H54 (cell line): ENCODE measurements at places on chromosomes 4 and X.

GRCh38 chrX:153778181-153778580, 2.7 kb upstream of the SRPK3 start:
- DNase-seq: no peak

- DNase-seq: no peak
These were observed 77.5 kb downstream of the HCCS start for GRCh38 chrX:11188664-11189063.

GRCh38 chr4:139214039-139214534, 37.1 kb upstream of the ELF2 start:
- no peak for DNase-seq

DNA sequence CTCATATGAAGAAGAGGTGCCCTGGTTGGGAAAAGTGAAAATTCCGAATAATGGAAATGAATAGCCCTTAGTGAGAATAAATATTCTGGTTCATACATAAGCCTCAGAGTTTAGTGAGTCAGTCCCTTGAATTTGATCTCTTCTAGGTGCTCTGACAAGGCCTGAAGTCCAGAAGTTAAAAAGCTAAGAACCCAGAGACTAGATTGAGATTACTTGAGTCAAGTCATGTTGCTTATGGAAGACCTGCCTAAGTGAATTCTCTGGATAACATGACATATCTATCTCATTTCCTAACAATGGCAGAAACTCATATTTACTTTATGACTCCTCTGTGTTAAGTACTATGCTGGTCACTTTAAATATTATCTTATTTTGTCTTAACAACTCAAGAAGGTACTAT, 10.5 kb upstream of the PRSS48 start:
- no peak for DNase-seq

GRCh38 chr4:174189392-174190015, 94.0 kb downstream of the FBXO8 start:
- DNase-seq: no peak

DNA sequence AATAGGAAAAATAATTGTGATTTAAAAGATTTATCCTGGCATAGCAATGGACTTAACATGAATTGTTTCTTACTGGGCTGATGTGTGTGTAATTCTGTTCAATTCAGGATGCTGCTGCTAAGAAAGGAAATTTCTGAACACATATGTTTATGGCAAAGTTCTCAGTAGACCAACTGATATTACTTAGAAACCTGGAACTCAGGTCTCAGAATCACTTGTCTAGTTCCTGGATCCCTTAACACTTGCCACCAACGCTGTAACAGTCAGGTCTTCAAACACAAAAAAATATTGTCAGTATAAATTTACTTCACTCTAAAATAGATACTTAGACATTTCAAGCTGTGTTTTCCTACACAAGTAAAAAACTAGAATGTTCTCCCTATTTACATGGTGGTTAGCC, 5.5 kb downstream of the CASP3 start:
- DNase-seq: no peak

GRCh38 chr4:25144870-25145481, 15.3 kb downstream of the SEPSECS start:
- no peak for DNase-seq

GRCh38 chr4:8013976-8014726, 74.5 kb upstream of the AFAP1 start:
- no peak for DNase-seq

GRCh38 chrX:111181951-111182350, 86.0 kb downstream of the PAK3 start:
- no peak for DNase-seq

GRCh38 chrX:24150898-24151297, 1.4 kb downstream of the ZFX start:
- no peak for DNase-seq

- no peak for DNase-seq
These were observed 85.7 kb downstream of the DIAPH2 start for GRCh38 chrX:96770315-96770714.

GRCh38 chr4:188408244-188409030, 269.2 kb downstream of the TRIML1 start:
- no peak for DNase-seq

GRCh38 chr4:148429206-148429605, 13.0 kb downstream of the NR3C2 start:
- no peak for DNase-seq

- no peak for DNase-seq
These were observed 52.9 kb upstream of the PAGE5 start for GRCh38 chrX:55167124-55167803.

DNA sequence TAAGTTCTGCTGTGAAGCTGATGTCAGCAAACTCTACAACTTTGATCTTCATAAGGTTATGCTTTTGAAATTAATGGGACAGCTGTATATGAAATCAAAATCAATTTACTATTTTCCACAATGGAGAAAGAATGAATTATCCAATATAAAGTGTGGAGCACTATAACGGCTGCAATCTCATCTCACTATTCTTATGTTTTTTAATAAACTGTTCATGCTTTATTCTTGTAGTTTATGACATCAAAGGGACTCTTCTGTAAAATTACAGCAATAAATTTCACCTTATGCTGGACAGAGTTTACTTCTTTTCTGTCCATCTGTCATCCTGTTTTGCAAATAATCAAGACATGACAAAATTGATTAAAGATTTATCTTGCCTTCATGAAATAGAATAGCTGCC, 192.5 kb downstream of the TECRL start:
- no peak for DNase-seq

DNA sequence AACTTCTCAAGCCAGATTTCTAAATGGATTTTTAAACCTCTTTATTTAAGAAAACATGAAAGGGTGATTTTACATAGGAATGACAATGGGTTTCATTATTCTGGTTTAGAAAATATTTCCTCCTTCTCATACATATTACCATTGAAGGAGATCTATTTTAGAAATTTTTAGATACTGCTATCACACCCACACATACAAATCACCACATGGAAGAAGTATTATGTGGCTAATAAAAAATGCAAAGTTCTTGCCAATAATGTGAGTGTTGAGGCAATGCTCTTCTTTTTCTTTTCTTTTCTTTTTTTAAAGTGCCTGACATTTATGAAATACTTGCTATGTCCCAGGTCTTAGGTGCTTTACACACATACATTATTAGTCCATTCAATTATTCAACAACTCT, 6.8 kb downstream of the STAP1 start:
- no peak for DNase-seq

- no peak for DNase-seq
These were observed 64.2 kb upstream of the EPGN start for GRCh38 chr4:74244049-74244448.

GRCh38 chrX:150761176-150761818, 68.1 kb downstream of the MTMR1 start:
- DNase-seq: no peak

GRCh38 chr4:85725721-85726170, 250.8 kb downstream of the ARHGAP24 start:
- DNase-seq: no peak

DNA sequence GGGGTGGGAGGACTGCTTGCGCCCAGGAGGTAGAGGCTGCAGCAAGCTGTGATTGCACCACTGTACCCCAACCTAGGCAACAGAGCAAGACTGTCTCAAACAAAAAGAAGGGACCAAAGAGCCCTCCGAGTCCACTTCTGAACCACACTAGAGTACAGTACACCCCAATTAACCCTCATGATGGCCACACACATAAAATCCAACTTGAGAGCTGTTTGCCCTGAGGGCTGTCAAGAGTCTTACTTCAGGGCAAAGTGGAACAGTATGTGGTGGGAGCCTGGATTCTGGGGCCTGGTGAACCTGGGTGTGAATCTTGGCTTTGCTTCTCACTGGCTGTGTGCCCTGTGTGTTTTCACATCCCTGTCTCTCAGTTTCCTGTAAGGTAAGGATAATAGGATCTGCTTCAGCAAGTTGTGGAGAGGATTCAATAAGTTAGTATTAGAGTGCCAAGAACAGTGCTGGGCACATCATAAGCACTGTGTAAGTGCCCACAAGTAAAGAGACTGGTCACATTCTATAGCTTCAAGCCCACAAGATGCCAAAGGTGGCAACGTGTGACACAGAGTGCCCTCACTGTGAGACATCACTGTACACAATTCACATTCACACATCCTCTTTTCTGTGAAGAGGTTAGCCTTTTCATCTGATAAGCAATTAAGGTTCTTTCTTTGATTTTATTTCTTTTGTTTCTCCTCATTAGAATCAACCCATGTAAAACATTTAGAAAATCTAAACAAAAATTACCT, 52.1 kb downstream of the LEF1 start:
- DNase-seq: no peak

- no peak for DNase-seq
These were observed 350.0 kb downstream of the CAMK2D start for GRCh38 chr4:113411496-113411938.

DNA sequence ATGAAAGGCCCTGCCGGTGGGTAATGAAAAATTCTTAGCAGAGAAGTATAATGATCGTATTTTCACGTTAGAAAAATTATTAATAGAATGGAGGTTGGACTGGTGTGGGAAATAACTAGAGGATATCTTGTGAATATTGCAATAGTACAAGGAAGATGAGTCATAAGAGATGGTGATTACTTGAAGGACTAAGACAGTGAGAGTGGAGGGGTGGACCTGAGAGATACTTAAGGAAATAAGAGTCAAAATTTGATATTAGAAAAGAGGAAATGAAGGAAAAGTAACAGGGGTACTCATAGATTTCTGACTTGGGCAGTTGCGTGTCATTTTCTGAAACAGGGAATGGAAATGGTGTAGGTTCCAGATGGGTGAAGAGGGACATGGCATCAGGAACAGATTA, 1.7 kb upstream of the USP53 start:
- no peak for DNase-seq

GRCh38 chrX:74343343-74344279, 39.6 kb downstream of the ZCCHC13 start:
- peak; percentile 64 for DNase-seq

DNA sequence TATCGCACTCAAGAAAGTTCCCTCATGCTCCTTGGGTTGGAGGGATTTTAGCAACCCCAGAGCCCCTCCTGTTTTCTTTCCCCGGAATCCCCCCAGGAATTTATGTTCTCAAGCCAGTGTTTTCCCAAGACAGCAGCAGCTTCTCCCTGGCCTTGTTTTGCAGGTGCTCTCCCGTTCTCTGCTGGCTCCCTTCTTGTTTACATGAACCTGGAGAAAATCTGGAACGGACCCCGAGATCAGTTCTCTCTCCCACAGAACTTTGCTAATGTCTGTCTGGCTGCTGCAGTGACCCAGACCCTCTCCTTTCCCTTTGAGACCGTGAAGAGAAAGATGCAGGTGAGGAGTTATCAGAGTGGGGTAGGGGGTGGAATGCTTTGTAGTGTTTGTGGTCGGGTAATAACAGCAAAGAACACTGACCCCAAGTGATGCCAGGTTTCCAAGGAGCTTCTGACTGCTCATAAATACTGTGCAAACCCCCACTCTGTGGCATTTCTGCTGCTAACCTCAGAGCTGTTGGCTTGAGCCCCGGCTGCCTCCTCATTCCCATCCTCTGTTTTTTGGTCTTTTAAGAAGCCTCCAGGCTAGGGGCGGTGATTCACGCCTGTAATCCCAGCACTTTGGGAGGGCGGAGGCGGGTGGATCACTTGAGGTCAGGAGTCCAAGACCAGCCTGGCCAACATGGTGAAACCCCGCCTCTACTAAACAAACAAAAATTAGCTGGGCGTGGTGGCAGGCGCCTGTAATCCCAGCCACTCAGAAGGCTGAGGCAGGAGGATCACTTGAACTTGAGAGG, 11.1 kb downstream of the SLC25A43 start:
- DNase-seq: peak; percentile 51

- DNase-seq: no peak
These were observed 32.3 kb downstream of the AFF1 start for GRCh38 chr4:86967073-86967472.

- DNase-seq: no peak
These were observed 289.4 kb downstream of the INPP4B start for GRCh38 chr4:142556570-142557238.

DNA sequence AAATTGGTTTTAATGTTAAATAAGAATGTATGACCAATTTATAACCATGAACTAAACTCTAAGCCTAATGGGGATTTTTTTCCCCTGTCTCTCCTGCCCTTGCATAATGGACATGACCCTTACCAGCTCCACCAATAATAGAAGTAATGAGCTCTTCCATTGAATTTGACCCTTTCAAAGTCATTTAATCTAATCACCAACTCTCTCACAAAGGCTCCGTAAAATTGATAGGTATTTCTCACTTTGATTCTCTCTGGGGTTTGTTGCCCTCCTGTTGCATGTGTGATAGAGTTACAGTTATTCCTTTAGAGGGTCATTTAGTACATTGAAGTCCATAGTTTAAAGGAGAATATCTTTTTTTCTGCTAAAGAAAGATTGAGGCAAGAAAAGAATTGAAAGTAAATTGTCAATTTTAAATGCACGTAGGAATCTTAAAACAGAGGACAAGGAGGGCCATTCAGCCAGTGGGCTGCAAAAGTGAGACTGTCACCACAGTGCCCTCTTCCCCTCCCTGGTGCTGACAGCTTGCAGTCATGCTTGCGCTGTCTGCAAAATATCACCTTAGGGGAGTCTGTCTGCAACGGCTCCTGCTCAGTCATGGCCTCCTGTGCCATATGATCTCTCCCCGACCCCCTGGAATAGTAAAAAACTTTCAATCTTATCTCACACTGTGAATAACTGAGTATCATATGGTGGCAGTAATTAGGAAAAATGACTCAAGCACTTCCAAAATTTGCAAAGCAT, 307.5 kb upstream of the GNPDA2 start:
- DNase-seq: no peak

DNA sequence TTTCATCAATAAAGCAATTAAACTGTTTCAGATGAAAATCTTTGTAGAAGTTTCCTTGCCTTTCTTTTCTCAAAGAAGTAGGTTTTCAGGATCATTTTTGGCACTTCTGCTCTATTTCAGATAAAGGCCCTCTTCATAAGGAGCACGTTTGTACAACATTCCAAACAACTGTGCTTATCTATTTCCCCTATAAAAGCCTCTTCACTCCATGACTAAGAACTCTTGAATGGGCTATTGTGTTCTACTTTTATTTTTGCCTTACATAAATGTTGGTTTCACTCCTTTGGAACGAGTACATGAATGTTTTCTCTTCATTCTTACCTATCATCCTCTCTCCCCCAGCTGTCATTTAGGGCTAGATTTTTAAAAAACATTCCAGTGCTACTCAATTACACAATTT, 288.0 kb upstream of the PPP1R2C start:
- no peak for DNase-seq

- DNase-seq: no peak
These were observed 227.8 kb downstream of the STIM2 start for GRCh38 chr4:27088491-27088890.

GRCh38 chr4:34181311-34181841, 2062.9 kb downstream of the ARAP2 start:
- no peak for DNase-seq

DNA sequence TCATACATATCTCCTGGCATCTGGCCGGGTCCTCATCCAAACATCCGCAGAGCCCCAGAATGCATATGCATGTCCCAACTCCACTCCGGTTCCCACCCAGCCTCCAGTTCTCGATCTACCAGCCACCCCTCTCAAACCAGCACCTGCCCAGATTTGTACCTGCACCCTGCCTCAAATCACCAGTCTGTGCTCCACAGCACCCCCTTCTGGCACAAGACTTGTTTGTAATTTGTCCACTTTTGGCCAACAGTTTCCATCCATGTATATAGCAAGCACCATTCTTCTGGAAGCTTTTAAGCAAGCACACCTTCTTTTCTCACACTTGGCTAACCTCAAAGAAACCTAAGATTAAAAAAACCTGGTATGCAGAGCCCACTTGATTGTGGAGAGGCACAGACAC, 644.1 kb downstream of the MID1IP1 start:
- DNase-seq: no peak

GRCh38 chrX:39613482-39613995, 484.2 kb downstream of the BCOR start:
- DNase-seq: no peak

- no peak for DNase-seq
These were observed 142.3 kb downstream of the INPP4B start for GRCh38 chr4:142703694-142704309.
